ENCODE measurements at places on chromosomes 16 and 17.

DNA sequence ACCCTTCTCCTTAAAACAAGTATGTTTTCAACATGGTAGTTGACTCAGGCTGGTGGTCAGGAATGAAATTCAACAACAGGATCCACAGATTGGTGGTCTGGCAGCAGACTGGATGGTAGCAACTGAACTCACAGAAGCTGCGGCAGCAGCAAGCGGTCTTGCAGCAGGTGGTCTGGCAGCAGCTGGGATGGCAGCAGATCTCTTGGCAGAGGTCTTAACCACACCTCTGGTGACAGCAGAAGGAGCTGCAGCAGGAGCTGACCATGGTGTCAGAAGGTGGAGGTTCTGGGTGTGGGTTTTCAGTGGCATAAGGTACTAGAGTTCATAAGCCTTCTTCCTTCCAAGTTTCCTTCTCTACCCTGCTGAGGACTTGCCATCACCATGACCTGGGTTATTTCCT is 2.2 kb upstream of the KRTAP4-1 start:
- no peak for DNase-seq

- DNase-seq = no peak
Observed at GRCh38 chr17:6995500-6996255, at the start of gene ALOX12. TSS of gene ALOX12 (plus strand) at chr17:6996049. CDS start at chr17:6996118, 69 bp downstream.

- DNase-seq = no peak
Observed at GRCh38 chr17:41672153-41672552, 16.5 kb upstream of the EIF1 start.

DNA sequence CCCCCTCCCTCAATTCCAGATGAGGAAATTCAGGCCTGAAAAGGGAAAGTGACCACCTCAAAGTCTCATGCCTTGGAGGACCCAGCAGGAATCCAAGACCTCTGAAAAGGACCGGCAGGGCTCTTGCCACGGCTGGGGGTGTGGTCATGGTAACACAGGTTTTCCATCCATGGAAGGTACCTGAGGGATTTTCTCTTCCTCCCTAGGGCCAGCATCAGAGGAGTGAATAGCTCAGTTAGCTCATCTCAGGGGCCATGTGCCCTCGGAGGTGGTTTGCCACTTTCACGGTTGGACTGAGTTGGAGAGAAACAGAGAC is 1.3 kb downstream of the CIITA start:
- DNase-seq = no peak

GRCh38 chr17:79425686-79426085 is 185.2 kb downstream of the RBFOX3 start:
- no peak for DNase-seq

- DNase-seq = no peak
Observed at GRCh38 chr17:20284022-20284421, 183.3 kb downstream of the LGALS9B start.

GRCh38 chr16:71526111-71526631 is at the start of gene CHST4:
TSS of gene CHST4 (plus strand) at chr16:71526426. CDS start at chr16:71536678, 10,252 bp downstream.
- no peak for DNase-seq

- DNase-seq = no peak
Observed at GRCh38 chr16:64238571-64238970, 883.3 kb downstream of the CDH11 start.

DNA sequence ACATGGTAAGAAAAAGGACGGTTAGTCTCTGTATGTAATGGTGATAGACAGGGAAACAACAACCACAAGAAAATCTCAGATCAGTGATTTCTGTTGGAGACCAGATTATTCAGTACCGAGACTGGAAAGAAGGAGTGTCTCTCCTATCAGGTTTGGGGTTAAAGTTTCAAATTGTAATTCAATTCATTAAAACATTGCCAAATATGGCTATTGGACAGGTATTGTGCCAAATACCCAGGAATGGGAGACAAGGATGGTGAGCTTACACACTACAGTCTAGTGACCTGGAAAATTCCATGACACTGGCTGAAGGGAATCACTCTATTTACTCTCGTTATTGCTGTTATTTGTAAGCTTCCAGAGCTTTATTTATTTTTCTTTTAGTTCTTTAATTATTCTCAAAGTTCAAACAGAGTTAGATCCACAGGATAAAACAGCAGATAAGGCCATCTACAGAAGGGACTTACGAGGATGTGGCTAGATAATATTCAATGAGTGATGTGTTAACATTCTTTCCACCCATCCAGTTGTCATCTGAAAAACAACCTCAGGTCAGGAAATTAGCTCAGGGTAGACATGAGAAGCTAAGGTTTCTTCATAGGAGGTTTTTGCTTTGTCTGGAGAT is 25.1 kb upstream of the MMD start:
- no peak for DNase-seq

GRCh38 chr16:48537909-48538745 is 71.9 kb downstream of the N4BP1 start:
- DNase-seq = no peak

DNA sequence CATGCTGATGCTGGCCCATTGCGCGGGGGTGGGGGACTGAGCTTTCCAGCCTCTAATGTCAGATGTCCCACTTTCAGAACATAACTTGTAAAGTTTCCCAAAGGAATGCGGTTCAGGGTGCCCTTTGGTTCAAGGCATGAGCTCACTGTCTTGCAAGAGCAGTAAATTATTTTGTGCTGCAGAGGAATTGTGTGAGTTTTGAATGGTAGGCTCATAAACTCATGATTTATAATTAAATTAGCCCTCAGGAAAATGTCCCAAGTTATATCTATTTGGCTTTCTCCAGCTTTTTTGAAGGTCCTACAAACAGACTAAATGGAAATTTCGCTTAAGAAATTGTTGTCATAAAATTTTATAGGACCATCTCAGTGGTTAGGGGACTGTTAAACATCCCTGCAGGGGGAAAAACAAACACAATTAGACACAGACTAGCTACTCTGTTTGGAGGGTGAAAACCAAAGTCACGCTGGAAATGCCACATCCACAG is 321.8 kb downstream of the HS3ST3B1 start:
- no peak for DNase-seq

DNA sequence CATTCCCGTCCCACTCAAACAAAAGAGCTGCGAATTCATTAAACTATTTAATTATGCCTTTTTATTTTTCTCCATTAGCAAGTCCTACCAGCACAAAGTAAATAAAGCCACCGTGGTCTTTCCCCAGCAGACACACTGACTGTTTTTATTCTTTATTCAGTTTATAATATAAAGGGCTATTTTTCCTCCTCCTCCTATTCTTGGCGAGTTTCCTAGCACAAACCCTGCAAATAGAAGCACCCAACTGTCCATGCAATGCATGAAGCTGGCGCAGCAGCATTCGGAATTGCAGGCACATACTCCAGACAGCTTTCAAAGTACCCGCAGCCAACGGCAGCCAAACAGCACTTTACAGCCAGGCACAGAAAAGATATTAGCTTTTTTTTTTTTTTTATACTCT is 583.4 kb upstream of the PSMD7 start:
- DNase-seq = no peak

DNA sequence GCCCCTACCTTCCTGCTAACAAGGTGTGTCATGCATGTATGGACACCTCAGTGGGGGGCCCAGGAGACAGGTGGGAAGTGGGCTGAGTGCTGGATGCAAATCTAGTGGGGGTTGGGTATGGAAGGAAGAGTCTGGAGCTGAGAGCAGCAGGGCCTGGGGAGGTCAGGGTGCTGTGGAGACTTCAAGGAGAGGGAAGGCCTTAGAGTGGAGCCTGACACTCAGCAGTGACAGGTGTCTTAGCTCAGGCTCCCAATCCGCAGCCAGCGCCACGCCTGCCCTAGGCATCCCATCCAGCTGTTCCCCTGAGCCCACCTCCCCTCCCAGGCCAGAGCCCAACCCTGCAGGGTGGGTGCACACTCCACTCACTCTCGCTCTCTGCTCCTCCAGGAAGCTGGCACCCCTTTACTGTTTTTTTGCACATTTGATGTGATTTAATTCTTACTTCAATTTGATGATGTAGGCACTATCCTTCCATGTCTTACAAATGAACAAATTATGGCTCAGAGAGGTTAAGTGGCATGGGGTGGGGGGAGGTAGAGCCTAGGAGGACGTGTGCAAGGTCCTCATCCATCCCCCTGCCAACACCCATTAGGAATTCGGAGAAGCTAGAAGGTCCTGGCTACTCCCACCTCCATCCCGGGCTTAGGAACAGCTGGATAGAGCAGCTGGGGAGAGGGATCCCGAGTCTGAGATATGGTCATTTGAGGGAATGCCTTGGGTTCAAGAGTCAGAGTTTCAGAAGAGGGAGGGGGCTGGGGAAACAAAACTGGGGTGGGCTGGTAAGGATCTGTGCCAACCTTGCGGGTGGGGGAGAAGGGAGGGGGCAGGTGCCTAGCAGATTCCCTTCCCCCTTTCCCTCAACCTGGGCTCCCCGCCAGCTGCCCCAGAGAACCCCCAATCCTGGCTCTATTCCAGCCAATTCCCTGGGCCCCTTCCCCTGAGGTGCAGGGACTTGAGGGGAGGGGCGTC is 2.1 kb downstream of the FAM171A2 start:
- no peak for DNase-seq

- DNase-seq = no peak
Observed at GRCh38 chr16:48123104-48123788, 32.5 kb downstream of the ABCC12 start.

DNA sequence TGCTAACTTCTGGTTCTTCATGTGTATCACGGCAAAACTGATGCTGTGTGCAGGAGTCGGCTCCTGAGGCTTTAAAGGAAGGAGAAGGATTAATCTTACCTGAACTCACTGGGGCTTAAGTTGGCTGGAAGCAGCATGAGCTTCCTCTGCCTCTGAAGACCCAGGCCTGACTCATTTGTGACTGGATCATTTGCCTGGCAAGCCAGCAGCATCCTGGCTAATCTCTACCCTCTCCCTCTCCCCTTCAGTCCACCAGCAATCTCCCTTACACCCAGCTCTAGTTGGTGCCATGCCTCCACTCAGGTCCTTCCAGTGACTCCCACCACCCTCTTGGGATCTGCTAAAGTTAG is 150.3 kb downstream of the IRX3 start:
- no peak for DNase-seq

DNA sequence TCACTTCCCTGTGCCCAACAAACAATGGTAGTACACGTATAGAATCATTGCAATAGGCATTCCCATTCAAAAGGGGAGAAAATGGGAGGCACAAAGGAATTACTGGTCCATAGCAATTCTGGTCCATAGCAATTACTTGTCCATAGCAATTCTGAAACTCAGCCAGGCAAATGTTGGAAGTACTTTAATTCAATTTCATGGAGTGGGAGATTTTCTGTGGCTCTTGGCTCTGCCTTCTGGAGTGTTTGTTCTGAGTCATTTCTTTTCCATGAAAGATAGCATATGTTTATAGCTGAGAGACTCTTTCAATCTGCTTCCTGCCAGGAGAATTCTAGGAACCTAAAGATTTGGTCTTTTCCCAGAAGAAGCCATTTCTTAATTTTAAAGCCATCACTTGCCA is 182.8 kb upstream of the ELAC2 start:
- DNase-seq = no peak

DNA sequence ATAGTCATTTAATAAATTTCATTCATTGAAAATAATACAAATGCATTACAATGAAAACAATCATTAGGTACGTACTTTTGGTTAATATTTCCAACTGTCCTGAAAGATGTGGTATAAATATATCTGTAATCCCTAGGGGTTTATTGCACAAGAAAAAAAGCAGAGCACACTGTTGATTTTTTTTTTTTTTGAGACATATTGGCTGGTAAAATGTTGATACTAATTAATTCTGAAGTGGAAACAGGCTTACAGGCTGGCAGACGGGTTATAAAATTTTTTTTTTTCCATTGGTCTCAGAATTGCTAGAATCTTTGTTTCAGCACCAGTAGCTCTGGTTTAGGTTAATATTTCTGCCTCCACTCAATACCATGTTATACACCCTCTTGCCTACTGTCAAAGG is 193.6 kb downstream of the MAP2K6 start:
- DNase-seq = no peak

DNA sequence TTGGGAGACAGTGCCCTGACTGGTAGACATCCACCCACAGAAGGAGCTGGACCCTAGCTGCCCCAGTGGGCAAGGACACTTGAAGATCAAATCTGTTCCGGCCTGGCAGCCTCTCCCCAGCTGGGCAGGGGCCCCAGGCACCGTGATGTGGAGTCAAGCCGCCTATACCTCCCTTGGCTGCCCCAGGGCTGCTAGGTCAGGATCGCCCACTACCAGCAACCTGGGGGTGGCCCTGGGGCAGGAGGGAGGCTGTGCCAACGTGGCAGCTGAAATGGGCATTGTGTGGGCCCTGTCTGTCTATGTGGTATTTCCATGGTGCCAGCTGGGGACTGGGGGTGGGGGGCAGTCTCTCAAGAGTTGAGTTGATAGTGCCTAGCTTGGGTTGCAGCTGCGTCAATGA is 941 bp downstream of the PDK2 start:
- DNase-seq = no peak

- DNase-seq = no peak
Observed at GRCh38 chr16:58853854-58854791, 120.0 kb upstream of the GOT2 start.

GRCh38 chr17:45852535-45853297 is 8.0 kb downstream of the SPPL2C start:
- DNase-seq = peak; percentile 8

DNA sequence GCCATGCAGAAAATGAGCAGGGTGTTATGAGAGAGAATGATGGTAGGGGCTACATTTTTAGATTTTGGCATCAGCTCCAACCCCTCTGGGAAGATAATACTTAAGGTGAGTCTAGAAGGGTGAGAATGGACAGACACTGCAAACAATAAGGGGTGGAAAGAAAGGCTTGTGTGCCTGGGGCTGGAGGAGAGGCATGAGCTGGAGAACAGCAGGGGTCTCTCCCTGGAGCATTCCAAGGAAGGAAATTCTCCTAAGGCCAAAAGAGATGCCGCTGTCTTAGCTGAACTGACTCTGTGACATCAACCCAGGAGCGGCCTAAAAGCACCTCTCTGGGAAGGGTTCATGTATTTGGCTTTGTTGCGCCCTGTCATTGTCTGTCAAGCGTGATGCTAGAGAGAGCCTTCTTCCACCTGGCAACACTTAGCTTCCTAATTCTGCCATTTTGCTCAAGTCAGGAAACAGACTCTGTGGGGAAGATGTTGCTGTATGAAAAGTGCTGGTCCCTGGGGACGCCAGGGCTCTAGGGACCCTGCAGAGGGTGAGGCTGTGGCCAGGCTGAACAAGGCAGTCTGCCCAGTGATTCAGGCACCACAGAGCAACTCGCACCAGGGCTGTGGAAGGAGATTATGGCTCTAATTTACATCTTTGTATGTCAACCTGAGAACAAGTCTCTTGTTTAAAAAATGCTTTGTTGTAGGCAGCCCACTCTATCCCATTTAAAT is 225.7 kb downstream of the CBLN1 start:
- no peak for DNase-seq

- no peak for DNase-seq
Observed at GRCh38 chr17:66704858-66705520, 129.9 kb upstream of the CACNG5 start.

DNA sequence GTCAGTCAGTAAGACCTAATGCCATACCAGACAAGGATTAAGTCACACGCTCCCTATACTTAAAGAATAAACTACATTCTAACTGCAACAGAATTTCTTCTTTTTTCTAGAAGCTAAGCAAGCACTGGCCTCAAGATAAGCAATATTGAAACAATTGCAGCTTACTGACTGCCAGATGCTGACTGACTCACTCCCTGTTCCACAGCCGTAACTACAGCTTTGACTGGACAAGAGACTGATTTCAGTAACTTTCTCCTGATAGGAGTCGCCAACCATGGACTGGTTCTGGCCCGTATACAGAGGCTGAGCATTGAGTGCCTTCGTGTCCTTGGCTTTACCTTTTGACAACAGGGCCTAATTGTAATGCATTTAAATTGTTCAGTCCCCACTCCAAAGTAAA is 67.9 kb downstream of the TRIM37 start:
- no peak for DNase-seq

GRCh38 chr16:85991856-85992255 is 92.9 kb downstream of the IRF8 start:
- no peak for DNase-seq

All from NCI-H2029 treated with DMSO at 0.1 percent for 48 hours (cell line).